Stimulated activated CD4-positive, alpha-beta T cell treated with anti-CD3 and anti-CD28 coated beads, Interleukin-1b, Interleukin-23, amount 100 ng/mL, for 1 hour (primary cell): ENCODE measurements at places on chromosomes 6 and 20.

DNA sequence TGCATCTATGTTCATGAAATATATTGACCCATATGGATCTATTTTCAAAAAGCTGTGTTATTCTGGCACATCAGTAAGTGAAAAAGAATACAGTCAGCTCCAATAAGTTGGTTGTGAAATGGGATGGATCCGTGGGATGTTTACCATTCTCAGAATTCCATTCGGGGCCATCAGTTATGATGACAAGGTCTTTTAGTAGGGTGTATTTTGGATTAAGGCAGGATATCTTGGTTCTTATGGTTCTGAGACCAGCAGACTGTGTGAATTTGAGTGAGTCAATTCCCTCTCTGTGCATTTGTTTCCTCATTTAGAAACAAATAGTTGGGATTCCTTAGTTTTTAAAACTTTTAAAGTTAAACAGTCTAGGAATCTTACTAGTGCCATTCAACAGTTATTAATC lies 287.4 kb downstream of the CD109 start:
- no peak for DNase-seq

GRCh38 chr6:64680446-64680845 lies 1026.6 kb downstream of the EYS start:
- DNase-seq, result no peak

DNA sequence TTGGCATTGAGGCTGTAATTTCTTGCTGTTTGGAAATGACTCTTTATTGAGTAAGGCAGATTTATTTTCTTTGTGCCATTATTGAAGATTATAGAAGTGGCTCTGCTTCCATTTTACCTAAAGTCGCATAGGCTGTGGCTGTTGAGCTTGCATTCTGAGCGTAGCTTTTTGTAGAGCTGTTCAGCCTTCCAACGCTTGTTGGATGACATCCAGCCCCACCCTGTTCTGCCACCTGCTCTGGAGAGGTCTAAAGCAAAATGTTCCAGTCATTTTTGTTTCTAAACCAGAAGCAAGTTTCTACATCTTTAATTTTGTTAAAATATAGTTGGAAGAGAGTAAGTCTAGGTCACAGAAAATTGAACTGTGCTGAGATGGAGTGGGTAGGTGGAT lies 24.4 kb downstream of the UST start:
- no peak for DNase-seq

DNA sequence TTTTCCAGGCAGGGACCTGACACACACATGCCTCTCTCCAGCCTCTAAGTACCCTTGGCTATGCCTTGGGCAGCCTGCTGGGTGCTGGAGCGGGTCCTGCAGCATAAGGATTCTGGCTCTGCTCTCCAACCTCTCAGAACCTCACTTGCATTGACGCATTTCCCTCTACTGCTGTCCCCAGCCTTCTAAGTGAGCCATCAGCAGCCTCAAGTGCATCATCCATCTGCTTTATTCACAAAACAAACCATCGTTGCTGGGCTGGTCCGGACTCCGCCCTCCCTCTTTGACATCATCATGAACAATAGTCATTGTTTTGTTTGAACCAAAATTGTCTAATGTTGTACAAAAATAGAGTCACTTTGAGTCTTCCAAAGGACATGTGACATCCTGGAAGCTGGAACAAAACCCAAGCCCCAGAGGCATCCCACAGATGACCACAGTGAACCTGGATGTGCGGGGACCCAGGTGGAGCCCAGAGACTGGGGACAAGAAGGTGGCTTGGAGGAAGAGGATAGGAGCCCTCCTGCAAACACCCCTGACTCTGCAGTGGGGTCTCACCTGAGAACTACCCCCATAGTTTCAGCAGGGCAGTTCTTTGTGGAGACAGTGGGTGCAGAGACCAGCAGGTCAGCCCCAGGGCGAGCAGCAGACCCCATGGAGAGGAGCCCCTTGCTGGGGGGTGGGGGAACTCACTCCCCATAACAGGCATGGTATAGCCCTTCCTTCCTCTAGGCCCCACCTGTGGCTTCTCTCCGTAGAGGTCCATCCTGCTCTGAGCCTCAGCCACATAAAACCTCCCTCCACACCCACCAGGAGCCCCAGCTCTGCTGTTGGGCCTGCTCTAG lies 230.1 kb downstream of the SYNDIG1 start:
- DNase-seq, result no peak

GRCh38 chr6:151384151-151384550 lies 7.2 kb downstream of the ZBTB2 start:
- DNase-seq, result no peak

DNA sequence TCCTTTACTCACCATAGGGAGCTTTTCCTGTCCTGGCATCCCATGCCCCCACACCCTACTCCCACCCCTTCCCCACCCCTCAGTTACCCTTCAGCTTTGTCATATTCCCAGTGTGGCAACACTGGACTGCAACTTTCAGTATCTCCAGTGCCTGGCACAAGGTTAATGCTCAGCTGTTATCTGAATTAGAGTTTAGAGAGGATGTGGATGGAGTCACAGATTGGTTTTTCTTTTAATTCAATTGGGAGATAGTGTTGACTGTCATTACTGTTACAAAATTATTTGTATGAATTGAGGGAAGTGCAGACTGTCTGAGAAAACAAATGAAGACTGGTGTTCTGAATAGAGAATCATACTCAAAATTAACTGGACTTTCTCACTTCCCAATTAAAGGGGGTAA lies 89.9 kb downstream of the TULP4 start:
- no peak for DNase-seq

DNA sequence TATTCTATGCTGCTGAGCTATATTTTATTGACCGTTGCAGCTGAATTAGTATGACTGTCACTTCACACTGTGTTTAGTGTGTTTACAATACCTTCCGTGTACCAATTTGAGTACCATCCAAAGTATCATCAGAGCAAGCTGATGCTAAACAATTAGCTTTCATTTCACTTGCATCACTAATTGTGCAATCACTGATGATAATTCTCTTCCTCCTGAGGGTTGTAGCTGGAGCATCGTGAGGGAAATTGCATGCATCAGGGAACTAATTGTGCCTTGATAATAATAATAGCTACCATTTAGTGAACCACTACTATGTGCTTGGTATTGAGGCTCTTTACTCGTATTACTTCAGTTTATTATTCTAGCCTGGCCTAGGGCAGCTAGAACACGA lies 384.8 kb upstream of the SOX4 start:
- DNase-seq, result no peak

DNA sequence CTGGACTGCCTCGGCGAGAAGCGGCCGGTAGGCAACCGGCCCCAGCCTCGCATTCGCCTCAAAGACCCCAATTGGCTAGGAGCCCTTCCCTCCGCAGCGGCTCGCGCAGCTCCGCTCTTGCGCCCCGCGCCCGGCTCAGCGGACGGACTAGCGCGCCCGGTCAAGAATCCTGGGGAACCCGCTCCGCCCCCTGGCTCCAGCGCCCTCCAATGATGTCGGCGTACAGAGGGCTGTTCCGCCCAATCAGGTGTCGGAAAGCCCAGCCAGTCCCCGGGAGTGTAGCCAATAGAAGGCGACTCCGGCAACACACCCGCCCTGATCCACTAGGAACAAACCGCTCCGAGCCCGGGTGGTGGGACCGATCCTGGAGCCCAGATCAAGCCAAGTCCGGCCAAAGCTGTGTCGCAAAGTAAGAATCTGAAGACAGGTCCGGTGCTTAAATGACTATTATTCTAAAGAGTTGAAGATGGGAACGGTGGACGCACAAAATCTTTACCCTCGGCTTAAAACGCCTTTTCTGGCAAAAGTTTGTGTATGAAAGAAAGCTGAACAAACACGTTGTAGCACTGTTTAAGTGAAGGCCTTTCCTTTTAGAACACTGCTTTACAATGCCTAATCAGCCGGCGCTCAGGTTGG lies 132.2 kb downstream of the OGFRL1 start:
- DNase-seq, result no peak

- DNase-seq, result no peak
Measured at GRCh38 chr6:12014027-12014872, 2.1 kb downstream of the HIVEP1 start.

- DNase-seq, result no peak
Measured at GRCh38 chr20:49380337-49380780, 102.1 kb downstream of the KCNB1 start.

DNA sequence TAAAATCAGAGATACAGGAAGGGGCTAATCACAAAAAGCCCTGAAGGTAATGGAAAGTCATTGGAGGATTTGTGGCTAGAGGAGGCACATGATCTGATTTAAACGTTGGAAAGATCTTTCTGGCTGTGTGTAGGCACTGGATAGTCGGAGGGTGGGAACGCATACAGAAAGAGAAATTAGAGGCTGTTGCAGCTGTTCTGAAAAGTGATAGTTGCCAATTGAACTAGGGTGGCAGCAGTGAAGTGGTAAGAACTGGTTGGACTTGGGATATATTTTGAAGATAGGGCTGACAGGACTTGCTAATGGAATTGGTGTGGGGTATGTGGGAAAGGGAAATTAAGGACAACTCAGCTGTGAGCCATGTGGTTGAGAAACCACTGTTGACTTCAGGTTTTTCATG lies 223.6 kb downstream of the OGFRL1 start:
- no peak for DNase-seq

DNA sequence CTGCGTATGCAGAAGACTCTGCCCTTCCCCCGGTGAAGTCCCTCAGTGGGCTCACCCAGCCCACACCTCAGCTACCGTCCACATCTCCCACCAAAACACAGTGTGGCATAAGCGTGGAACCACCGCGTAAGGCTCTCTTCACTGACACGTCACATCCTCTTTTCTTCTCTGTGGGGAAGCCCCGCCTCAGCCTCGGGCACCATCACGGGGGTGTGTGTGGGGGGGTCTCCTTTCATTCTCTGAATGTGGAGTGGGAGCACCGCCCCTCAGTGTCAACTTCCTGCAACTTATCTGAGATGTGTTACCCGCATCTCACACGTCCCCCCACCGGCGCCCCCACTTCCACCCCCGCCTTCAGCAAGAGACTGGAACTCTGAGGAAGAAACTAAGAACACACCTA lies 388.4 kb upstream of the JARID2 start:
- peak; percentile 19 for DNase-seq

- no peak for DNase-seq
Measured at GRCh38 chr20:32052778-32053362, 828 bp downstream of the HCK start.

DNA sequence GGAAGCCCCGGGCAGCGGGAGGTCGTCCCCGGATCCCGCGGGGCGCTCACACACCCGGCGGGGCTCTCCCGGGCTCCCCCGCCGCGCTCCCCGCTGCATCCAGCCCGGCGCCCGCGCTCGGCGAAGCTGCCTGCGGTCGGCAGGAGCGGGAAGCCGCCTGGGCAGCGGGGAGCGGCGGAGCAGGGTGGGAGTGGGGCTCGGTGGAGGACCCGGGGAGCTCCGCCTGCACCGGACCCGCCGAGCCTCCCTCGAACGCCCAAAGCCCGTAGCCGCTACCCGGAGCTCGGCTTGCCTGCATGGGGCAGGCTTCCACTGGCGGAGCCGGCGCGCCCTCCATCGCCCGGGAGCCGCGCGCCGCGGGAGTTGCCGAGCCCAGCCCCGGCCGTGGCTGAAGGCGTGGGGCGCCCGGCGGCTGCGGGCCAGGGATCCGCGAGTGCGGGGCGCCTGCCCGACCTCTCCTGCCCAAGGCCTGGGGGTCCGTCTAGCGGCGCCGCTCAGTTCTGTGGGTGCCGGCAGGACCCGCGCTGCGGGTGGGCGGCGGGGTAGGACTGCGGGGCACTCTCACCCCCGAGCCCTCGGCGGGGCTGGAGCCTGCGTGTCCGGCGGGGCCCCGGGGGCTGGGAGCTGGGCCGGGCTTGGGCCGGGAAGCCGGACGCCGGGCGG lies 671 bp downstream of the CDH4 start:
- no peak for DNase-seq

GRCh38 chr6:128925765-128926164 lies 42.8 kb downstream of the LAMA2 start:
- no peak for DNase-seq

- DNase-seq, result no peak
Measured at GRCh38 chr6:46032110-46032998, 16.7 kb upstream of the CLIC5 start.

DNA sequence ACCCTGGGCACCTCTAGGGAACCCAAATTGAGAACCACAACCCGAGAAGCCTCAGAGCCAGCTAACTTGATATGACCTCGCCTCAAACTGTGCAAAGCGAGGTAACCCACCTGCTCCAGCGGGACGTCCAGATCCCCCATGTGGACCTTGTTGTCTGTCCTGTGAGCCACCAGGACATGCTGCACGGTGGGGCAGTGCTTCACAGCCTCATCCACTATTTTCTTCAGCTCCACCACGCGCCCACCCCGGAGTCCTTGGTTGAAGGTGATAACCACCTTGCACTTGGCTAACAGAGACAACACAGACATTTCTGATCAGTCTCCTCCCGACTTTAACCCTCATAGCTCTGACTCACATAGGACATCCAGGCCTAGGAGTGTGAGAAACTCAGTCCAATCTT lies 30.8 kb upstream of the APMAP start:
- no peak for DNase-seq

DNA sequence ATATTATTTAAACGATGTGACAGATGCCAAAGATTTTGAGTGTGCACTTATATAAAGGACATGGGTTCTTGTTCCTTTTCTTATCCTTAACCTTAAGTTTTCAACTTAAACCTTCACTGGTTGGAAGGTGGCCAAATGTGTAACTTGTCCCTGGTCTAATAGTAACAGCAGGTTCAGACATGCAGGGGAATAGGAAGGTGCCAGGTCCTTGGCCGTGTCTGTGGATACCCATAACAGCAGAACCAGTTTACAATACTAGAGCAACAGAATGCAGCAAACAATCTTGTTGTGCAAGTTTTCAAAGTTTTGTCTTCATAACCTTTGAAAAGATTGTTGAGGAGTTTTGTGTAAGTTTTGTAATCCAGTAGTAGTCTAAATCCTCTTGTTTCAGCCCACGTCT lies 4.4 kb downstream of the MYB start:
- DNase-seq, result no peak

GRCh38 chr6:359261-360035 lies 32.1 kb upstream of the IRF4 start:
- DNase-seq, result no peak

DNA sequence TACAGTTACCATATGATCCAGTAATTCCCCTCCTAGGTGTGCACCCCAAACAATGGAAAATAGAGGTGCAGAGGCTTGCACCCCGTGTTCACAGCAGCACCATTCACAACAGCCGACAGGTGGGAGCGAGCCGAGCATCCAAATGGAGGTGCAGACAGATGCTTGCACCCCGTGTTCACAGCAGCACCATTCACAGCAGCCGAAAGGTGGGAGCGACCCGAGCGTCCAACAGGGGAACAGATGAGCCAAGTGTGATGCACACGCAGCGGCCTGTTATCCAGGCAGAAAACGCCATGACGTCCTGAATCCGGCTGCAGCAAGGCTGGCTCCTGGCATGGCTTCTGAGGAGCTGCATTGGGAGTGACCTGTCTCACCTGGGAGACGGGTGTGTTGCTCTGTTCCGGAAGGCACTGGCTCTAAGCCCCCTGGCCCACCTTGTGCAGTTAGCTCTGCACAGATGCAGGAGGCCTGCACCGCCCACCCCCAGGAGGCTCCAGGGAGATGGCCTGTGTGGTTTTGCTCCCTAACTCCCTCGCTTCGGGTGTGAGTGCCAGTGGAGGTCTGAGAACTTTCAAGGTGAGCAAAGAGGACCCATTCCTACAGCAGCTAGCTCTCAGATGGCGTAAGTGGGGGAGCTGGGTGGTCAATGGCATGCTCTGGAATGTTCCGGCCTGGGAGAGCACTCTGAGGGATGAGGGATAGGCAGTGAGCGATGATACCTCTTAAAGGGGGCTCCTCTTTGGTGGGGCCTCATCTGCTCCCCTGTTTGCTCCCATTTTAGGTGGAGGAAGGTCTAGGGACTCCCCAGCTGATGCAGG lies 47.8 kb upstream of the FRMD1 start:
- DNase-seq, result no peak

GRCh38 chr20:18004384-18005031 lies 35.7 kb downstream of the MGME1 start:
- DNase-seq, result no peak
